Suprapubic skin (tissue), 4 donors: ENCODE measurements at places on chromosomes 3 and 15.
A peak's percentile ranks its signal among the peaks of the same experiment; 100 is the strongest.

DNA sequence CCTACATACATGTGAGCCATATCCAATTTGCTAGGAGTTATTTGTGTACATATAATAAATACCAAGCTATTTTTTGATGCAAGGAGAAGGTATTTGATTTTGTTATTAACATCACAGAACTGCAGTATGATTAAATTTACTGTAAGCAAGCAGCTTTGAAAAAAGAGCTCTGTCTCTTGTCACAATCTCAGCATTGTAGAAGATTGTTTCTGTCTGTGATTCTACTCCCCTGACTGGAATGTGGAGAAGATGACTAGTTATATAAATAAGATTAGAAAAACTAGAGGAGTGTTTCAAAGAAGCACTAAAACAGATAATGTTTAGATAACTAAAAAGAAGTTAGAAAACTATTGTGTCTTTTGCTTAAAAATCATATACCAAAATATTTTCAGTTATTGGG is 17.1 kb upstream of the DCBLD2 start:
- H3K4me1 ChIP-seq = no peaks in the 10 kb centered on the region

GRCh38 chr15:29812384-29812694 is 9.9 kb downstream of the TJP1 start:
- no peak overlapping the region for H3K4me3 ChIP-seq
- DNase-seq = no peak
- H3K27me3 ChIP-seq = no peaks in the 10 kb centered on the region
- H3K4me1 ChIP-seq = peaks cover 47% of the 10 kb centered on the region
- no peaks in the 10 kb centered on the region for H3K36me3 ChIP-seq
- peak overlapping the region; percentile 24 for H3K27ac ChIP-seq

- H3K4me1 ChIP-seq = no peaks in the 10 kb centered on the region
- H3K36me3 ChIP-seq = no peaks in the 10 kb centered on the region
- no peak overlapping the region for H3K27ac ChIP-seq
- H3K27me3 ChIP-seq = no peaks in the 10 kb centered on the region
Observed at GRCh38 chr15:67321352-67321751, 66.8 kb downstream of the IQCH start.

DNA sequence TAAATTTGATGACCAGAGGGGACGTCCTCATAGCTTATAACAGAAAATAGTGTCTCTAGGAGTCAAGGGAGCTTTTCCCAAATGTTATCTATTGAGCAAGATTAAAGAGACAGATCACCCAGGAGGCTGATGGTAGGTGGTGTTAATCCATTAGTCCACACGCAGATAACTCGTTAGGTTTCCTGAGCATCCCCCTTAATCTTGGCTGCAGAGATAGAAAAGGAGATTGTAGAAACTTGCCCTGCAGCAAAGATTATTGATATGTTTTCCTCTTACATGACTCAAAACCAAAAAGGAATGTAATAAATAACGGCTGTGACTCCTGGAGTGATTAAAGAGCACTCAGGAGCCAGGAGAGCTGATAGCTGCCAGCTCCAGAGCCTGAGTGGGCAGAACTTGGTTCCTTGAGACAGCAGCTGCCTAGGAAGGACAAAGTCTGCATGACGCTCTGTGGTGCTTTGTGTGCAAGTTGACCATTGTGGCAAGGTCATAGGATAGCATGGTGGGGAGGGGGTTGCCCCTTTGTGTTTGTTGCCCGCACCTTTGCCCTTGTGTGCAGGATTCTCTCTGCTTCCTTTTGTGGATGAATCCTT is 234.8 kb downstream of the PTPRG start:
- no peaks in the 10 kb centered on the region for H3K27me3 ChIP-seq
- peaks cover 8% of the 10 kb centered on the region for H3K4me1 ChIP-seq
- no peak for DNase-seq

DNA sequence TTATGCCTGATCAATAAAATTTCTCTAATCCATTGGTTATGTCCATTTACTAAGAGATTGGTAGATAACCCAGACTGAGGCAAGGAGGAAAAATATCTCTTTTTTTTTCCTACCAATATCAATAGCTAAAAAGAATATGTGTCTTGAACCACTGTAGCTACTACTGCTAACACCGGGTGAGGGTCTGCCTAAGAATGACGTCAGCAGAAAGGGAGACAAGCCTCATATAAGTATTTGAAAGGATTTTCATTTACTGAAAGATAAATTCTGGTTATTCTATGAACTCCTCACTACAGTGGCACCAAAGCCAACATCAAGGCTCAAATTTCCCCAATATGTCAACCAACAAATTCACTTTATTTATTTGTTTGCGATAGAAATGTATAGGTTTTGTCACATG is 389.0 kb upstream of the ALCAM start:
- no peaks in the 10 kb centered on the region for H3K27me3 ChIP-seq
- no peaks in the 10 kb centered on the region for H3K36me3 ChIP-seq
- no peaks in the 10 kb centered on the region for H3K4me1 ChIP-seq
- H3K4me3 ChIP-seq = no peak overlapping the region
- H3K27ac ChIP-seq = no peak overlapping the region

DNA sequence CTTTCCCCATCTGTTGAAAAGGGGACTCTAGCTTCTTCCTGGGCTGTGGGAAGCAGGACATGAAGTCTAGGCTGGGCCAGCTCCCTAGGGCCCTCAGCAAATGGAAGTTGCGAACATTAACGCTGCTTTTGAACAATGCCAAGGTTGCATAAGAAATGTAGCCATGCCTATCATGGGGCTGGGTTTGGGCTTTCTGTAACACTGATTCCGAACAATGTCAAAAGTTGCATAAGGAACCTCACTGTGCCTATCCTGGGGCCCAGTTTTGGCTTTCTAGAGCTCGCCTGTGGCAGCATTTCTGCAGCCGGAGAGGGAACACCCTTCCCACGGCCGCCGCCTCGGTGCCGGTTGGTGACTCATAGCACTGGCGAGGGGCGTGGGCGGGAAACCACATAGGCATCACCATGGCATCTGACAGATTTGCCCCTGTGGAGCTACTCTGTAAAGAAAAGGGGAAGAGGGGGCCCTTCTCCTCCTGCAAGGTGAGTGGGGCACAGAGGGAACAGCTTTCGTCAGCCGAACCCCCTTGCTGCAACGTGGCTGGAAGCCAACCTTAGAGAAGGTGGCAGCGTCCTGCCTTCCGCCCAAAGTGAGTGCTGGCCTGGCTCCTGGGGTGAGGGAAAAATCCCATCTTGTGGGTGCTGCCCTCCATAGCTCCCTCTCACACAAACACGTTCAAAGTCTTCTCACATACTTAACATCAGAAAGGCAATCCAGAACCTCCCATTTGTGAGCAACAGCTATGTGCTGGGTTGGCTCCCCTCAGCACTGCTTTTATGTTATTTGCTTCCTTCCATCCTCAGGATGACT is 46.6 kb upstream of the ATP2B2 start:
- no peaks in the 10 kb centered on the region for H3K36me3 ChIP-seq
- no peak overlapping the region for H3K4me3 ChIP-seq
- peak; percentile 78 for DNase-seq
- no peaks in the 10 kb centered on the region for H3K27me3 ChIP-seq
- H3K27ac ChIP-seq = peak overlapping the region; percentile 26
- H3K4me1 ChIP-seq = peaks cover 21% of the 10 kb centered on the region
